ENCODE measurements at places on chromosomes 12 and 14. TPM values are rescaled to one million over a fixed set of nuclear protein-coding genes. Genes with fewer than 3 reads are reported as not detected.

Gene G2E3
- total RNA-seq, result 21.5 TPM

Gene COX14
- 51.0 TPM for total RNA-seq

GRCh38 chr14:96038558-96038919 is 623 bp upstream of the C14orf132 start:
- DNase-seq, result peak; percentile 29
- peak overlapping the region; percentile 68 for H3K4me3 ChIP-seq
- peaks cover 50% of the 10 kb centered on the region for H3K27me3 ChIP-seq
- no peak overlapping the region for H3K27ac ChIP-seq
- H3K36me3 ChIP-seq, result no peaks in the 10 kb centered on the region
- peaks cover 11% of the 10 kb centered on the region for H3K4me1 ChIP-seq

GRCh38 chr12:94614288-94614721 is 36.1 kb downstream of the TMCC3 start:
- H3K4me3 ChIP-seq, result no peak overlapping the region
- no peaks in the 10 kb centered on the region for H3K36me3 ChIP-seq
- H3K27ac ChIP-seq, result no peak overlapping the region
- H3K4me1 ChIP-seq, result peaks cover 5% of the 10 kb centered on the region

GRCh38 chr12:112381406-112381882 is 787 bp downstream of the HECTD4 start:
- peak overlapping the region; percentile 86 for H3K27ac ChIP-seq
- H3K4me3 ChIP-seq, result peak overlapping the region; percentile 84
- H3K36me3 ChIP-seq, result no peaks in the 10 kb centered on the region
